ENCODE measurements at places on chromosomes 5 and 9.
A peak's percentile ranks its signal among the peaks of the same experiment; 100 is the strongest.

DNA sequence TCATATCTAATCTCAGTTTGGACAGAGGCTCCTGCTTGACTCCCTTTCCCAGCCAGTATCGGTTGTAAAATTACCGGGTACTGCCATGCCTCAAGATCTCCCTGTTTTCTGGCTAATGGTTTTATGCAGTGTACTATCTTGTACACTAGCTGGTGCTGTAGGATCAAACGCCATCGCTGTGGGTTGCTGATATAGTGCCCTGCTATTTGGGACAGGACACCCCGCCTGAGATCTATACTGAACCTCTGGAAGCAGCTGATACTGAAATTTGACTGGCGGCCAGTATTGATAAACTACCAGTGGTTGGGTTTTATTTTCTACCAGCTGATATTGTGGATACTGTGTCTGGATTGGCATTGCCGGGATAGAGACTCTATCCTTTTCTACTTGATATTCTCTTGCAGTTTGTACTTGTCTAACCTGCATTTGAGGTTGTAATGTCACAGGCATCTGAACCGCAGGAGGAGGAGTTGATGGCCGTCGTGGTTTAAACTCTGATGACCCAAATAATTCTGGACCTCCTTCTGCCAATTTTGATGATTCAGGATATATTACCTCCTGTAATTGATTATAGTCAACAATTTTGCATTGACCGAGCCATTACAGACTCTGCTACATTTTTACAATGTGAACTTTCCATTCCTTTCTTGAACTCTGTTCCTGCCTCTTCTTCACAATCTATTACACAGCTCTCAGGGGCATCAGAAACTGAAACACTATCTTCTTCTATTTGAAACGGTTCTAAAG, 112.5 kb upstream of the LARP1 start:
- DNase-seq, result no peak

DNA sequence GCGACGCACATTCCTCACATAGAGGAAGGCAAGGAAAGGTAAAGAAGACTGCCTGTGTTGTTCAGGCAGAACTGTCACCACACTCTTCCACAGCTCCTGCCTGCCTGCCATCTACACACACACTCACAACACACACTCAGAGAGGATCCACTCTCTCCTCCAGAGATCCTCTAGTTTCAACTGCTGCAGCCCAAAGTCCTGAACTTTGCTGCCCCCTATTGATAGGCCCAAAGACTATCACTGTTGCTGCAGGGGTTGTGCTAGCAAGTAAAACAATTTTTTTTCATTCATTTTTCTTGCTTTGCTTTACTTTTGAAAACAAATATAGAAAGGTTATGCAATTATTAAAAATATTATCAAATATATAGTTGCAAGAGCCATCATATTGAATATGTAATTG, 5.9 kb upstream of the CFAP90 start:
- no peak for DNase-seq

DNA sequence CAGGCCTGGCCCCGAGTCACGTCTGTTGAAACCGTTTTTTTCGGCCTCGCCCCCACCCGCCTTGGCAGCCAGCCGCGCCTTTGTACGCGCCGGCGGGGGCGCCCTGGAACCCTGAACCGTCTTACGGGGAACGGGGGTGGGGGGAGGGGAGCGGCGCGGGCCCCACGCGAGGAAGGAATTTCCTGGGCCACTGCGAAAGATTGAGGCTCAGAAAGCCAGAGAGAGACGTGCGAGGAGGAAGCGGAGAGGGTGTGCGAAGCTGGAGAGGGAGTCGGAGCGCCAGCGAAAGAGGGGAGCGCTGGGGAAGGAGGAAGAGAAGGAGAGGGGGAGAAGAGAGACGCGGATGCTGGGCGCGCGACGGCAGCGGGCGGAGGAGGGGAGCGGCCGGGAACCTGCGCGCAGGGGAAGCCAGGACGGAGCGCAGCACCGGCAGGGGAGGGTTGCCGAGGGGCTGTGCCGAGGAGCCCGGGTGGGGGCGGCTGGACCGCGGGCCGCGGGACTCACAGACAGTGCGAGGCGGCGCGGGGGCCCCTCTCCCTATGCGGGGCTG, 4.6 kb upstream of the PRDM12 start:
- no peak for DNase-seq

DNA sequence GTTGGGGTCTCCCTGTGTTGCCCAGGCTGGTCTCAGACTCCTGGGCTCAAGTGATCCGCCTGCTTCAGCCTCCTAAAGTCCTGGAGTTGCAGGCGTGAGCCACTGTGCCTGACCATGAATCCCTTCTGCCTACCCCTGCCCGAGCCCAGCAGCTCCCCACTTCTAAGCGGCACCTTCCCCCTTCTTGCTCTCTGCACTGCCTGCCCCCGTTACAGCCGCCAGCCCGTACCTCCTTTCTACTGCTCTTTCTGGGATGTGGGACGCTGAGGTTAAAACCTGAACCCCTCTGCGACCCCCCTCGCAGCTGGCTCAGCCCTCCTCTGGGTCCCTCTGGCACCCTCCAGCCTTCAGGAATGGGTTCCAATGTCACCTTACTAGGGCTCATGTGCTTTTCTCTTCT, 249.6 kb downstream of the PBX3 start:
- no peak for DNase-seq

DNA sequence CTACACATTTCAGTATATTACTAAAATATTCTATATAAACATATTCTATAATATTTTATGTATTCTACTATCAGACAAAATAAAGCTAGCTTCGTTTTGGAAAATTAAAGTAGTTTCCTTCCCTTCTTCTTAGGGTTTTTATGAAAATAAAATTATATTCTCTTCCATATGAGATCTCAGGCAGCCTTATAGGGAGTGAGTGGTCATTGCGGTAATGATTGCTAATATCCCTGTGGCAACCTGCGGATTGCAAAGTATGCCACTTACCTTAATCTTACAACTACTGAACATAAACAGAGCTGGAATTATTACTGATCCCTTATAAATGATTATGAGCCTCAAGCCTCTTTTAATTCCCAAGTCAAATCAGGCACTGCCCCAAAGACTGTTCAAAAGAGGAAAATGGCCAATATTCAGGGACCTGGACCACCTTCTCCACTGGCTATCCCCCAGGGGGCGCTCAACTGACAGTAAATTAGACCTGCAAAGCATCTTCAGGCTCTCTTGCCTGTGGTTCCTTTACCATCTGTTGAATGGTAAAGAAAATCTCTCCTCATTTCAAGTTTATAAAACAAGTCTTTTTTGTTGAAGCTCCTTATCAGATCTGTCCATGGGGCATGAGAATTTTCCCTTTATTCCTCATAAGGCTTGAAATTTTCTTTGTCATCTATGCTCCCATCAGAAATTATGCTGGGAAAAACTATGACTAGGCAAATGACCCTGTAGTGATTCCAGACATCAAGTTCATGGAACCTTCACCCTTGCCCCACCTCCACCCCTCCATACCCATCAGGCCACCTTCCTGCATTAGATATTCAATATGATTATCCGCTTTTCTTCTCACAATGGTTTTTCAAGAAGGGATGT, 163.9 kb downstream of the CEMIP2 start:
- peak; percentile 68 for DNase-seq

GRCh38 chr9:84738353-84738752, 68.8 kb downstream of the NTRK2 start:
- no peak for DNase-seq

DNA sequence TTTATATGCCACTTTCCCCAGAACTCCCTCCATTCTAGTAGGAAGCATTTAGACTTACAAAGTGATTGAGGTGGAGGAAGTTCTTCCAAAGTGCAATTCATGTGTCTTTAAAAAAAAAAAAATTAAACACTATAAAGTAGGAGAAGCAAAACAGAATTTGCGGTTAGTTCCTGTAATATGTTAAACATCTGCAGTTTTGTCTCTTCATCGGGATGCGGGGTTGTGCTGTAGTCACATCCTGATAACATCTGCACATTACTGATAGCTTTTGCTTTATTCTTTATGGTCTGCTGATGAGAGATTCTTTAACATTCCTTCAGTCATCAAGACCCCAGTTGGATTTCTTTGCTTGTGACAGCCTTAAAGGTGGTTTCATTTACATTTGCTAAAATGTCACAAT, 694.3 kb downstream of the NR2F1-AS1 start:
- no peak for DNase-seq

GRCh38 chr5:50415912-50416311, 25.2 kb downstream of the EMB start:
- DNase-seq, result no peak

- no peak for DNase-seq
Measured at GRCh38 chr5:160266752-160267345, 37.5 kb downstream of the FABP6 start.

DNA sequence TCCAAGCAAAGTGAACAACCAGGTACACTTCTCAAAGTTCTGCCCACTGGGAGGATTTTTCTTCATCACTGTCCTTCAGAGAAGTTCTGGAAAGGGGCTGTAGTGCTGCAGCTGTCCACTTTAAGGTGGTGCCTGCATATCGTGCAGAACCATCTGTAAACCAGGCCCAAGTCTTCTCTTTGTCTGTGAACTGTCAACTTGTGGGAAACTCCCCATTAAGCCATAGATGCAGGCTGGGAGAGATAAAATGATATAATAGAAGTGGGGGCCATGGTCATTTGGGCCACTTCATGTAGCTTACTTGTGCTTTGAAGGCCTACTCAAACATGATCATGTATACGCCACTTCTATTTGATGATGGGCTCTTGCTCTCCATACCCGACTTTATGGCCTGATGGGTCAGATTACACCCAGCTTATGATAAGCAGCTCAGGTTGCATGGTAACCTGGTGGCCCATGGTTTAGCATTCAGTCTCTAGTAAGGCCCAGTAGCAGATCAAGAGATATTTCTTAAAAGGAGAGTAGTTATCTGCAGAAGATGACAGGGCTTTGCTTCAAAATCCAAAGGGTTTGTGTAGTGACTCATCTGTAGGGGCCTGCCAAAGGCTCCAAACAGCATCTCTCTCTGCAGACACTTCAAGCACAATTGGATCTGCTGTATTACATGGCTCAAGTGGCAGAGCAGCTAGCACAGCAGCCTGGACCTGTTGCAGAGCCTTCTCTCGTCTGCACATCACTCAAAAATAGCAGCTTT, 15.7 kb upstream of the BTF3 start:
- no peak for DNase-seq

- no peak for DNase-seq
Measured at GRCh38 chr9:75140261-75140660, 51.9 kb downstream of the OSTF1 start.

DNA sequence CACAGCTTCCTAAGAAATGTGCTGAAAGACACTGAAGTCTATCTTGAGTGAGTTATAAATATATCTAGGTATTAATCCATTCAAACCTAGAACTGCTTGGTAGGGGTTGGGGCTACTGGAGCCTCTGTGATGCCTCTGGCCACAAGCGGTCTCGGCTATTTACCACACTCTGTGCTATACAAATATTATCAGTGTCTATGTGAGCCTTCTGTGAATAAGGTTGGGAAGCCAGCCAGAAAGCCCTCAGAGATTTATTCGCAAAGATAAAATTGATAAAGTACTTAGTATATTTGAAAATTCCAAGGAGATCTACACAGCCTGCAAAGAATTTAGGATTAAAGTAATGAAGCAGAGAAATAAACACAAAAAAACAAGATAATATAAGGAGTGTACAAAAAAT, 41.4 kb downstream of the LIFR start:
- no peak for DNase-seq

GRCh38 chr9:19682397-19682796, 106.4 kb downstream of the SLC24A2 start:
- DNase-seq, result no peak

DNA sequence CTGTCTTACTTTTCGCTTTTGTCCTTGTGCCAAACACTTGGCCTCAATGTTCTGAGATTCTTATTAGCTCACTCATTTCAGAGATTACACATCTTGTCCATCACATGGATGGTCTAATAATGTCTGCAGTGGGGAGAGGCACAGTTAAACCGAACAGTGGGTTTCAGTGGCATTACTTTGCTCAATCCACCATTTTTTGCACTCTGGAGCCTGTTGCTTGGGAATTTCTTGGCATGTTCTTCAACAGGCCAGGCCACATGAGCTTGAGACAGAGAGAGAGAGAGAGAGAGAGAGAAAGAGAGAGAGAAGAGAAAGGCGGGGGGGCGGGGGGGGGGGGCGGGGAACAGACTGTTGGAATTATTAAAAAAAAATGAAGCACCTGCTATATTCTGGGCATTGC, 1327.8 kb upstream of the WWC1 start:
- DNase-seq, result no peak

DNA sequence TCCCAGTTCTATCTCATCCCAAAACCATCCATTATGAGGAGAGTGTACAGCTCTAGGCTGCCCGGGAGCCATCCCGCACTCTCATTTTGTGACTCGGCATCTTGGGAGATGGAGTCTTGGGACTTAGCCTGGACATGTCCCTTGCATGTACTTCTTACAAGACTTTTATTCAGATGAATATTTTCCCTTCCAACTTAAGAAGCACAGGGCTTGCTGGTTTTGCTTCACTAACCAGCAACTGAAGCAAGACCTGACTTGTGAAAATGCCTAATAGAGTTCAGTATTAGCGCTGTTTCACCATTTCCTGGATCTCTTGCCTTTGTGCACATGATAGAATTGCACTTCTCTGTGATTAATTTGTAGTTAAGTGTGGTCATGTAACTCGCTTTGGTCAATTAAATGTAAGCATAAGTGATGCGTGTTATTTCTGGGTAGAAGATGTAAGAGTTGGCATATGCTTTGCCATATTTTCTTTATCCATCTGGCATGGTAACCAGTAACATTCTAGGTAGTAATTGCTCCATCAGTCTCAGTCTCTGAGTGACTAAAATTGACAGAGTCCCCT, 55.8 kb downstream of the PDCD1LG2 start:
- DNase-seq, result no peak

Measured in stimulated activated CD8-positive, alpha-beta memory T cell treated with anti-CD3 and anti-CD28 coated beads, Interleukin-2, amount 100 ng/mL, for 1 hour (primary cell).